NCI-H187 treated with DMSO at 0.1 percent for 48 hours (cell line): ENCODE measurements at places on chromosomes 11 and 22.

GRCh38 chr11:121965330-121965729 is 150.7 kb downstream of the BLID start:
- no peak for DNase-seq

- DNase-seq: no peak
These were observed 16.0 kb upstream of the PHLDA2 start for GRCh38 chr11:2945031-2945756.

- DNase-seq: no peak
These were observed 58.3 kb downstream of the AMOTL1 start for GRCh38 chr11:94826415-94826814.

- DNase-seq: no peak
These were observed 3.9 kb downstream of the MYEOV start for GRCh38 chr11:69297787-69298266.

DNA sequence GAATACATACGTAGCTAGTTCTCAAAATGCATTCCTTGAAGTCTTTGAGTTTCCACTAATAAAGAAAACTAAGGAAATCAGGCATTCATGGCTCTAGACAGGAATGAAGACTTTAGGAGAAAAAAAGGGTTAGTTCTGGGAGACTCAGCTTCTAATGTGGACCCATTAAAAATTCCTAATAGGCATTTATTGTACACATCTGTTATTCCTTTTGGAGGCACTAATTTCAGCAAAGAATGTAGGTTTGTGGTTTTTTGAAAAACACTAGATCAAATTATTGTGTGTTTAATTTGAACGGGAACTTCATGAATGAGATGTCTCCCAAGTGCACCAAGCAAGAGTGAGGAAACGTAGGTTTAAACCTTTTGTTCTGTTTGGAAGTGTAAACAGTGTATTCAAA is 42.7 kb downstream of the PARVA start:
- no peak for DNase-seq

- no peak for DNase-seq
These were observed 534.3 kb downstream of the NTM start for GRCh38 chr11:131904756-131905155.
